ENCODE measurements at places on chromosomes 4 and X. TPM values are rescaled to one million over a fixed set of nuclear protein-coding genes. Genes with fewer than 3 reads are reported as not detected.

Gene ZFYVE28
- polyA plus RNA-seq: 4.4 TPM

Gene C4orf36
- 3.0 TPM for polyA plus RNA-seq

DNA sequence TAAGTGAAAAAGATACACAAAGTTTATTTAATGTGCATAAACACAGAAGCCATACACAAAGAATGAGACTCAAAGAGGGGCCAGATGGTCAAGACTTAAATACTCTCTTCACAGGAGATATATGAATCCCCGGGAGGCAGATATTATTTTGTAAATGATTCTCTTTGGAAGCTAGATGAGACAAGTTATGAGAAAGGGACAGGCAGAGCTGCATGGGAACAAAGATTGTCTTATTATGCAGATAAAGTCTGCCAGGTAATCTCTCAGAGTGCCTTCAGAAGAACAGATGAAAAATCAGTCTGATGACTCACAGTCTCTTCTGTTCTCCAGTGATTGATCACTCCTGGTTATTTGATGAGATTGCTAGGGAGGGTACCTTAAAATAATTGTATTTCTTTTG lies 89.0 kb downstream of the NAF1 start:
- no peak for DNase-seq

DNA sequence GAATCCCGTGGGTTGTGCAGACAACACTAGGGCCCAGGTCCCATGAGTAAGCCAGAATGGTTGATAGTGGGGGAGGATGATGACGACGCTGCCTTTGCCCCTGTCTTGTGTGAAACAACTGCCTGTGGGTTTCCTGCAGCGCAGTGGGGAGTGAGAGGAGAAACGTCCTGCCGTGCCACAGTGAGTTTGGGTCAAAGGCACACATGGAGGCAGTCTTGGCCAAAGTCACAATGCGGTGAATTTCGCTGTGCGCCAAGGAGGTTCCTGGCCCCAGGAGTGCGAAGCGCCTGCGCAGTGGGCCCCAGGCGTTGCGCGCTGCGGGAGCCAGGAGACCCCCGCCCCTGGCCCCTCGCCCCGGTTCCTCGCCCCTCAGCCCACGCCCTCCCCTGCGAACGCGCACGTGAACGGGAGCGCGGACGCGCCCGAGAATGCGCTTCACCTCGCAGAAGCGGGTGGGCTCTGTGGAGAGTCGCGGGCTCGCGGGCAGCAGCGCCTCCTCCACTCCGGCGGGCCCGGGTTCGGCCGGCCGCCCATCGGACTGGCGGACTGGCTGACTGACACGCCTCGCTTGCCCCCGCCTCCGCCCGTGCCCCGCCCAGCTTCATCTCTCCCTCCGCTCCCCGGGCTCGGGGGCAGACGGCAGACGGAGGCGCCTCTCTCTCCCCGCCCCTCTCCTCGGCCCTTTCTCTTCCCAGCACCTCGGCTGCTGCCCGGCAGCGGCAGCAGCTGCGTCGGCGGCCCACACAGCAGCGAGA lies at the start of gene NUDT10:
NUDT10 (plus strand) TSS at position 635 of the 755 bp plus-strand sequence. CDS start 144 bp downstream, outside the sequence.
- DNase-seq: no peak

DNA sequence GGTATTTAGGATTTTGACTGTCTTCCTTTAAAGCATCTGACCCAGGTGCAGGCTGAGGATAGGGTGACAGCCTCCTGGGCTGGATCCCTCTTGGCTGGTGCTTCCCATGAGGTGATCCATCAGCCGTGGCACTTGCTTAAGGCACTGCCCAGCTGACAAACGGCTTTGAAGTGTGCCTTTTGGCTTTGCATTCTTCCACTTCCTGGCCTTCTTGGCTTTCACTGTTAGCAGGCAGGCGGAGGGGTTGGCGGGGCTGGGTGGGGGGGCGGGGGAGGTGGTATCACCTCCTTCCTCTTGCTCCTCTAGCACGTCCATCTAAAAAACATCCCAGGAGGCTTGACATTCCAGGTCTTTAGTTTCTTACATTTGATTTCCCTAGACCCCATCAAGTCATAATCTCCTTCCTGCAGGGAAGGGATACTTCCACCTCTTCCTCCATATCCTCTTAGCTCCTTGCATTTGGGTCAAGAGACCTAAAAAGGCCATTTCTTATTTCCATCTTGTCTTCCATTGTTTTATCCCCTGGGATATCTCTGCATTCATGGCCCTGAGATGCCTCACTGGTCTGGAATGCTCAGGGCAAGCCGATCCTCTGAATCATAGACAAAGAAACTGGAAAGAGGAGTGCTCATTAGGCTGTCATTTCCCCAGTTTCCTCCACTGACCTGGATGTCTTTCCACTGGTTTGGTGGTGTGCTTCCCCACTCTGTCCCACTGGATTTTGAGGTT lies 11.3 kb upstream of the APLN start:
- DNase-seq: peak; percentile 21

DNA sequence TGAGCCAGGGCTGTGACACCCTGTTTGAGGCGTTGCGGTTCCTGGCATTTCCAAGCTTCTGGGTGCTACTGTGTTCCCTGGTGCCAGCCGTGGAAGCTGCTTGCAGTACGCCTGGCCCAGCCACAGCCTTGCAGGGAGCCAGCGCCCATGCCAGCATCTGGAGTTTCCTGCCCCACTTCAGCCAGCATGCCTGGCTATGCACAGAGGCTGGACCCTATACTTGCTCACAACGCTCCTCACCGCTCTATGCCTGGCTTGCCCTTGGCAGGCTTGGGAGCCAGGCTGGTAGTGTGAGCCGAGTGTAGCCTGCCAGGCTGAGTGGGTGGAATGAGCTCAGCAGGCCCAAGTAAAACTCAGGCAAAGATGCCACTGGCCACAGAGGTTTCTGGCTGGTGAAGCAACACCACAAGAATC lies 22.4 kb downstream of the PRRG1 start:
- no peak for DNase-seq

- DNase-seq: peak; percentile 69
These were observed 80.1 kb downstream of the ANAPC4 start for GRCh38 chr4:25457053-25457715.

DNA sequence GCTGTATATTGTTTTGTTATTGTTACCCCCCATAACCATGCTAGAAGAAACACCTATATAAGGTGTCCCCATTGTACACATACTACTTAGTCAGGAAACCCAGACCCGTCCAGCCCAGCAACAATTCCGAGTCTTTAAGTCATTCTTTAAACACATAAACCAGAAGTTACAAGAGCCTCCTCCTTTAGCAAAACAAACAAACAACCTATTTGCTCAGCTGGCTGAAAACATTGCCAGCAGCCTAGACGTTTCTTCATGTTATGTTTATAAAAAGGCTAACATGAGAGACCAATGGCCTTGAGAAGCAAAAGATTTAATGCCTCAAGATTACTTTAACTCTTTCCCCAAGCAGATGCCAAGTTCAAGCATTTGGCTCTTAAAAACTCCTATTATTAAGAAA lies 1.4 kb downstream of the ACOX3 start:
- no peak for DNase-seq

- no peak for DNase-seq
These were observed 89.4 kb downstream of the GABRB1 start for GRCh38 chr4:47120783-47121182.

All from BJ (cell line).